ENCODE measurements at places on chromosomes 7 and 10.
A peak's percentile ranks its signal among the peaks of the same experiment; 100 is the strongest.

- no peak for DNase-seq
Measured at GRCh38 chr7:4692055-4692454, 10.0 kb downstream of the FOXK1 start.

DNA sequence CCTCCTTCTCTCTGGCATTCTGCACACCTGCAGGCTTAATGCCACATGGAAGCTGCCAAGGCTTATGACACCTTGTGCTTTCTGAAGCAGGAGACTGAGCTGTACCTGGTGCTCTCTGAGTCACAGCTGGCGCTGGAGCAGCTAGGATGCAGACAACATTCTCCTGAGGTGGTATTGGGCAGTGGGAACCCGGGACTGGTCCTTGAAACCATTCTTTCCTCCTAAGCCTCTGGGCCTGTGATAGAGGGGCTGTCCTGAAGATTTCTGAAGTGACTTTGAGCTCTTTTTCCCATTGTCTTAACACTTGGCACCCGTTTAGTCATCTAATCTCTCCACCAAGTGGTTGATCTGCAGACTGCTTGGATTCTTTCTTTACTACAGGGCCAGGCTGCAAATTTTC lies 508.4 kb downstream of the TFEC start:
- no peak for DNase-seq

GRCh38 chr7:30469303-30469702 lies 9.3 kb downstream of the NOD1 start:
- DNase-seq: peak; percentile 95

DNA sequence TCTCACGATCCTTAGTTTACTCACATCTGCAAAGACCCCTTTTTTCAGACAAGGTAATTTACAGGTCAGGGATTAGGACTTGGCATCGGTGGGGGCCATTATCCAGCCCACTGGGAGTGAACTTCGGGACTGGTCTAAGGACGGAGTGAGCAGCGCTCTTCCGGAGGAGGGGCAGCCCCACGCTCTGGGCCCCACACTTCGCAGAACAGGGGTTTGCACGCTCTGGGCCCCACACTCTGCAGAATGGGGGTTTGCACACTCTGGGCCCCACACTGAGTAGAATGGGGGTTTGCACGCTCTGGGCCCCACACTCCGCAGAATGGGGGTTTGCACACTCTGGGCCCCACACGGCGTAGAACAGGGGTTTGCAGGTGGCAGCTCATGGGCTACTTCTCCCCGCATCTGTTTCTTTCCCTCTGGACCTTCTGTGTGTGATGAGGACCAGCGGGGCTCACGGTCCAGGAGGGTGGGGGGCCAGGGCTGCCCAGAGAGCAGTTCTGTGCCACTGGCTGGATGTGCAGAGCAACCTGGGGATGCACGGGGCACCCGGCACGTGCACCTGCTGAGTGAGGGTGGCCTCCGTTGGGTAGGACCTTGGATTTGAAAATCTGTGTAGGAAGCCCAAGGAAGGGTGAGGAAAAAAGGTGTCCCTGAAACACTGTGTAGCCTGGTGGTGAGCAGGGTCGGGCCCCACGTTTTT lies 134.8 kb downstream of the WDR37 start:
- DNase-seq: no peak

DNA sequence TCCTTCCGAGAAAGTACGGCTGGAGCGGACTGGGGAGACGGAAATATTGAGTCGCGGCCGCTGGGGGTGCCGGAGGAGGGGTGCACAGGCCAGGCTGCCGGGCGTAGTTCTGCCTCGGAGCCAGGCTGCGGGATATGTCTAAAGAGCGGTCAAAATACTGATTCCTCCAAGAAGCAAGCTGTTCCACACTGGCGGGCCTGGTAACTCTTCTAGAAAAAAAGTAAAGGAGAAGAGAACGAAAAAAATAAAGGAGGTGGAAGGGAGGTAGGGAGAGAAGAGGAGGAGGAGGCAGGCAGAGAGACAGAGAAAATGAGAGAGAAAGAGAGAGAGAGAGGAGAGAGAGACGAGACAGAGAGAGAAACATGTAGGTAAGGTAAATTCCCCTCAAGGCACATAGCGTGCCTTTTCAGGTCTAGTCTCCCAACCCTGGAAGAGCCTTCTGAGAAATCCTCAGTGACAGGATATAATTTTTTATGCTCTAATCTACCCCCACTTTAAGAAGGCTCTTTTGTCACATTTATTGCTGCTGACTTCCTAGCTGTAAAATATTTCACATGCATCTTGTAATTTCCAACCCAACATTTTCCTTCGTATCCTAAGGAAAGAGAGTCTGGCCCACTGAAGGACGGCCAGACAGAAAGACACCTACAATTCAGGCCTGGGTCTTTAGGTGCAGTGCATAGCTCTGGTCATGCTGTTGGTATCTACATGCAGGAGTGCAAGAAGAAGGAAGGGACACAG lies 5.7 kb downstream of the DLX5 start:
- DNase-seq: no peak

DNA sequence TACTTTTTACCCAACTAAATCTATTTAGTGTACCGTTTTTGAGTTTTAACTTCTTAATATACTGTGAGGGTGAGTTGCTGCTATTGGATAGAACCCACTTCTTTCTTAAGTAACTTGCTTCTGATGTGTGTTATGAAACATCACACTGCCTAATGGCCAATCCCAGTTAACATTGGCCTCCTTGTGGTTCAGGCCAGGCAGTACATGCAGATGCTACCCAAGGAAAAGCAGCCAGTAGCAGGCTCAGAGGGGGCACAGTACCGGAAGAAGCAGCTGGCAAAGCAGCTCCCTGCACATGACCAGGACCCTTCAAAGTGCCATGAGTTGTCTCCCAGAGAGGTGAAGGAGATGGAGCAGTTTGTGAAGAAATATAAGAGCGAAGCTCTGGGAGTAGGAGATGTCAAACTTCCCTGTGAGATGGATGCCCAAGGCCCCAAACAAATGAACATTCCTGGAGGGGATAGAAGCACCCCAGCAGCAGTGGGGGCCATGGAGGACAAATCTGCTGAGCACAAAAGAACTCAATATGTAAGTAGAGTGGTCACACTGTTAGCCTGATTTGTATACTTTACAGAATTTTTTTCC lies 39.7 kb downstream of the TES start:
- DNase-seq: peak; percentile 52

DNA sequence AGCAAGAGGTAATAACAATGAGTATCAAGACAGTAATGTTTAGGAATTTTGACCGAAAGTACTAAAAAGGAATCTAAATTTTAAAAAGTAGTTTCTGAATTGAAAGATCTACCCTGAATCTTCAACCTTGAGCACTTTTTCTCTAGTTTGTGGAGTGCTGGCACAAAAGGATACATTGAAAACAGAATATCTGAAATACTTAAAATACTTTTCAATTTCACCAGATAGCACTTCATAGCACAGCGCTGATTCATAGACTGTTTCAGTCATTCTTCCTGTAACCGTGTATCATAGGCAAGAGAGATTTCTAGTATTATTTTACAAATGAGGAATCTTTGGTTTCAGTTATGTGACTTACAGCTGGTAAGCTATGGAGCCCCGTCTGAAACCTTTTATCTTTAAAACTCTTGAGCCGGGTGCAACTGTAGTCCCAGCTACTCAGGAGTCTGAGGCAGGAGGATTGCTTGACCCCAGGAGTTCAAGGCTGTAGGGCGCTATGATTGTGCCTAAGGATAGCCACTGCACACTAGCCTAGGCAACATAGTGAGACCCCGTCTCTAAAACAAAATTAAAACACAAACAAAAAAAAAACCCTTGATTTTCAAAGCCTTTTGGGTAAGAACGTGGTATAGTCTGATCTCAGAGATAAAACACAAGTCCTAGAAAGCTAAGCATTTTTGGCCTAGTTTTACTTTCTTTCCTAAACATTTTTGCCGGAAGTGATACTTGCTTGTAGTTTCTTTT lies 35.1 kb downstream of the FHIP2A start:
- DNase-seq: peak; percentile 67

DNA sequence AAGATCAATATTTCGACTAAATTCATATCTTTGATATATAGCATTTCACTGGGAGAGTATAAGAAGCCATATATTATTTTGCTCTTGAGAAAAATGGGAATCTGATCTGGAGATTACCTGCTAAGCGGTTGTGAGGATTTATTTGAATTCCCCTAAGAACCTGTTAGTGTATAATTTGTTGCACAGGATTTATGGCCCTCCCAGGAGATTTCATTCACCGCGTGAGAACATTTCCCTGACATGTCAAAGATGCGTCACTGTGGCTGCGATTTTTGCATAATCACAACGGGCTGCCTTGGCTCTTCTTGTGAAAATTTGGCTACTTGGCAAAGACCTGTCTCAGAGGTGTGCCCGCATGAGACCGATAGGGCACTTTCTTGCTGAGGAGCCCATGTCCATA lies 184.7 kb upstream of the PFKP start:
- DNase-seq: no peak

- no peak for DNase-seq
Measured at GRCh38 chr7:7210475-7211237, 28.3 kb downstream of the C1GALT1 start.

GRCh38 chr10:34018129-34018528 lies 683.7 kb upstream of the NRP1 start:
- peak; percentile 47 for DNase-seq

GRCh38 chr7:151255390-151255789 lies 6.9 kb upstream of the SMARCD3 start:
- DNase-seq: no peak
